ENCODE measurements at places on chromosomes 4 and X. TPM values are rescaled to one million over a fixed set of nuclear protein-coding genes. Genes with fewer than 3 reads are reported as not detected.

- peak overlapping the region; percentile 44 for H3K27ac ChIP-seq
- no peaks in the 10 kb centered on the region for H3K36me3 ChIP-seq
- DNase-seq = peak; percentile 5
- no peak overlapping the region for H3K4me3 ChIP-seq
These were observed 54.2 kb downstream of the SUPT20HL2 start for GRCh38 chrX:24259544-24260240.

- H3K4me1 ChIP-seq = peaks cover 6% of the 10 kb centered on the region
- DNase-seq = no peak
- H3K27me3 ChIP-seq = no peaks in the 10 kb centered on the region
- no peak overlapping the region for H3K27ac ChIP-seq
- no peak overlapping the region for H3K4me3 ChIP-seq
These were observed 94.9 kb upstream of the UNC5C start for GRCh38 chr4:95643627-95644026.

DNA sequence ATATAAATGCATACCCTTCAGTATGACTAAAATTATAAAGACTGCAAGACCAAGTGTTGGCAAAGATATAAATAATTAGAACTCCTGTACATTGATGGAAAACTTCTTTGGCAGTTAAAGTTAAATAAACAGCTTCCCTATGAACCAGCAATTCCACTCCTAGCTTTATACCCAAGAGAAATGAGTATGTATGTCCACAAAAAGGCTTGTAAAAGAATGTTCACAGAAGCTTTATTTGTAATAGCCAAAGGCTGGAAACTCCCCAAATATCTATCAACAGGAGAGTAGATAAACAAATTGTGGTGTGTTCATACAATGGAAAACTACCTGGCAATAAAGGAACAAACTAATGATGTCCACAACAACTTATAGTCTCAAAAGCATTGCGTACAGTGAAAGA lies 184.8 kb downstream of the AMELX start:
- no peaks in the 10 kb centered on the region for H3K36me3 ChIP-seq
- no peak overlapping the region for H3K4me3 ChIP-seq
- H3K27ac ChIP-seq = no peak overlapping the region
- no peaks in the 10 kb centered on the region for H3K4me1 ChIP-seq

Gene XAGE2
- total RNA-seq = not detected

DNA sequence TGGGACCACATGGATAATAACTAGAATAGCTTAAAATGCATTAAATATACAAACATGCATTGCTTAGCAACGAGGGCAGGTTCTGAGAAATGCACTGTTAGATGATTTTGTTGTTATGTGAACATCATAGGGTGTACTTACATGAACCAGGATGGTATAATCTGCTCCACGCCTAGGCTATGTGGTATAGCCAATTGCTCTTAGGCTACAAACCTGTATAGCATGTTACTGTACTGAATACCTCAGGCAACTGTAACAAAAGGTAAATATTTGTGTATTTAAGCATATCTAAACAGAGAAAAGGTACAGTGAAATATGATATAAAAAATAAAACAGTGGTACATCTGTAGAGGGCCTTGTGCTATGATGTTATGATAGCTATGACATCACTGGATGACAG lies 169.2 kb upstream of the IL15 start:
- no peak overlapping the region for H3K4me3 ChIP-seq
- H3K27me3 ChIP-seq = no peaks in the 10 kb centered on the region
- no peak for DNase-seq
- no peak overlapping the region for H3K27ac ChIP-seq

DNA sequence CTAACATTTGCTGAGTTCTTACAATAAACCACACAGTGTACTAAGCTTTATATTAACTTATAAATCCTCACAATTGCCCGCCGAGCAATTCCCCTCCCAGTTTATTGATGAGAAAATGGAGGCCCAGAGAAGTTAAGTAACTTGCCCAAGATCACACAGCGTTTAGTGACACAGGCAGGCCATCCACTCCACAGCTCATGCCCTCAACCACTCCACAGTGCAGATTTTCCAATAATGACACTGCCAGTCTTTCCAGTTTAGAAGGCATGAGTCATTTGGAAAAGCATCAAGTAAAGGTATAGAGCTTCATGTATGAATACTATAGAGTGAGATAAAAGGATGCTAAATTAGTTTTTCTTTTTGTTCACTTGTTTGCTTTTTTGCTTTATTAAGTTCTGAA lies 208.5 kb downstream of the CAMK2D start:
- H3K4me3 ChIP-seq = no peak overlapping the region
- no peak overlapping the region for H3K27ac ChIP-seq
- H3K27me3 ChIP-seq = no peaks in the 10 kb centered on the region
- no peak for DNase-seq
- H3K36me3 ChIP-seq = peaks cover 10% of the 10 kb centered on the region

Gene STBD1
- total RNA-seq = 0.51 TPM

GRCh38 chrX:25858273-25858880 lies 279.8 kb upstream of the MAGEB18 start:
- no peak for DNase-seq
- H3K27me3 ChIP-seq = no peaks in the 10 kb centered on the region
- no peaks in the 10 kb centered on the region for H3K36me3 ChIP-seq
- no peak overlapping the region for H3K4me3 ChIP-seq

GRCh38 chr4:65669111-65670019 lies 924 bp downstream of the EPHA5 start:
- no peak for DNase-seq
- H3K4me3 ChIP-seq = no peak overlapping the region
- peaks cover 4% of the 10 kb centered on the region for H3K4me1 ChIP-seq
- no peak overlapping the region for H3K27ac ChIP-seq
- H3K36me3 ChIP-seq = no peaks in the 10 kb centered on the region

DNA sequence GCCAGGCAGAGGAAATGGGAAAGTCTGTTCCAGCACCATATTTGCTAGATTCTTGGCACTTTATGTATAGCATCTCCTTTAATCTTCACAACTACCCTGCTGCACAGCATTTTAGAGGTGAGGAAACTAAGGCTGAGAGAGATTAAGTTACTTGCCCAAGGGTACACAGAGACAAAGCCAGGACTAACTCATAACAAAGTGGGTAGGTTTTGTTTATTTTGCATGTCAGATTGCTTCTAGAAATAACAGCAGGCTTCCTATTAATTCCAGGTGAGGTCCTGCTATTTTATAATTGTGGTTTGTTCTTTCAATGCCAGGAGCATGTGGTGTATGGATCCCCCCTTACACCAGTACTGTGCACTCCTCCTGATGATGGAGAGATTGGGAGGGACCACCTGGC lies 15.0 kb downstream of the TCEANC start:
- H3K27ac ChIP-seq = no peak overlapping the region
- H3K4me1 ChIP-seq = peaks cover 13% of the 10 kb centered on the region
- no peak overlapping the region for H3K4me3 ChIP-seq

DNA sequence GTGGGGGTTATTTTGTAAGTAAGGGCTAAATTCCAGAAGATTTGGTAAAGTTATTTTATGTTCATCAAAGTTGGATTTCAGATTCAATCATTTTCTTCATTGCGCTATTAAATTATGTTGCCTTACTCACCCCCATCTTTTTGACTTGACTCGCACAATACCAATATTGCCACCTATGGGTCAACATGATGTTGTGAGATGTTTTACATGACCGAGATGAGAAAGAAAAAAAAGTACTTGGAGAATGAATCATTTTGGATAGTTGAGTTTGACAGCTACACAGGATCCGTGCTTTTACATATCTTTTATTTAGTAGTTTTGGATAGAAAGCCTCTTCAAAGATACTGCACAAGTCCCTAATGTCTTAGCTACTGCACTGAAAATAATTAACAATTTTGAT lies 224.2 kb upstream of the EMCN start:
- no peak overlapping the region for H3K27ac ChIP-seq
- no peak overlapping the region for H3K4me3 ChIP-seq
- H3K27me3 ChIP-seq = peaks cover 4% of the 10 kb centered on the region
- no peaks in the 10 kb centered on the region for H3K4me1 ChIP-seq
- no peaks in the 10 kb centered on the region for H3K36me3 ChIP-seq
- no peak for DNase-seq

Gene JCHAIN
- not detected for total RNA-seq

GRCh38 chr4:110296892-110297291 lies 98.5 kb upstream of the ELOVL6 start:
- H3K4me1 ChIP-seq = peaks cover 15% of the 10 kb centered on the region
- no peak overlapping the region for H3K4me3 ChIP-seq
- H3K27me3 ChIP-seq = peaks cover 17% of the 10 kb centered on the region

GRCh38 chrX:68995780-68996551 lies 167.1 kb downstream of the EFNB1 start:
- H3K4me3 ChIP-seq = no peak overlapping the region
- DNase-seq = no peak
- H3K4me1 ChIP-seq = no peaks in the 10 kb centered on the region
- H3K27me3 ChIP-seq = no peaks in the 10 kb centered on the region
- no peak overlapping the region for H3K27ac ChIP-seq

DNA sequence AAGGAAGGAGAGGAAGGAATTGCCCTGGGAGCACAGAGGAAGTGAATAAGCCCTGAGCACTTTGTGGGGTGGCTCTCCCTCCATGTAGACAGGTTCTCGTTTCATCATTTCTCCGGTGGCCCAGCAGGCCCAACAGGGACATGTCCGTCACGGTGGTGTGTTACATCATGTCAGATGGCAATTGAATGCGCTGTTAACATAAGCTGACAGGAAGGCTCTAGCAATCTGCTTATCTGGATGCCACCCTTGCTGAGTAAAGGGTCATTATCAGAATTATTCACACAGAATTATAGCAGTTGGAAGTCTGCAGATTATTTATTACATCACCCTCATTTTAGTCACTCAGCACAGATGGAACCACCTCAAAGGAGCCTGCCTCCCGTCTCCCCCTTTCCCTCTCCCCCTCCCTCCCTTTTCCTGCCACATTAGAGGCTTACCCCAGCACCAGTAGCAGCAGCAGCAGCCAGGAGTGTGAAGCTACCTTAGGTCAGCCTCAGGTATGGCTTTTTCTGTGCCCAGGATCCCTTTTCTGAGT lies 124.3 kb upstream of the TRIM2 start:
- peaks cover 11% of the 10 kb centered on the region for H3K4me1 ChIP-seq
- no peaks in the 10 kb centered on the region for H3K36me3 ChIP-seq
- H3K27ac ChIP-seq = no peak overlapping the region

DNA sequence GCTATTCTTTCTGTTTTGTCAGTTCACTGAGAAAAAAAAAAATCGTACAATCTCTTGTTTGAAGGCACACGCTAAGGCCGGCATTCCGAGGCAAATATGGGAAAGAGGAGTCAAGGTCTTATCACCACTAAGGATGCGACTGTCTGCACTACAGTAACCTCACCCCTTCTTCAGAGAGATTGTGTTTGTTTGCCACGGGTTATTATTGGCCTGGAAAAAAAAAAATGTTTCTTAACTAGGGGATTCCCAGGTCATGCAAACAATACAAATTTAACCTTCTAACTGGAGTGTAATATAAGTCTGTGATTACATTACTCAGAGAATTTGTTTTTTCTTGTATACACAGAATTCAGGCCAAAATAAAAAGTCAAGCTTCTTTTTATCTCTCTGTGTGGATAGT lies 168.3 kb downstream of the TMA16 start:
- H3K27me3 ChIP-seq = no peaks in the 10 kb centered on the region
- H3K4me1 ChIP-seq = no peaks in the 10 kb centered on the region
- H3K36me3 ChIP-seq = no peaks in the 10 kb centered on the region
- no peak for DNase-seq
- no peak overlapping the region for H3K4me3 ChIP-seq

Gene LRRC66
- total RNA-seq = 0.08 TPM

Gene FHIP1A
- not detected for total RNA-seq

DNA sequence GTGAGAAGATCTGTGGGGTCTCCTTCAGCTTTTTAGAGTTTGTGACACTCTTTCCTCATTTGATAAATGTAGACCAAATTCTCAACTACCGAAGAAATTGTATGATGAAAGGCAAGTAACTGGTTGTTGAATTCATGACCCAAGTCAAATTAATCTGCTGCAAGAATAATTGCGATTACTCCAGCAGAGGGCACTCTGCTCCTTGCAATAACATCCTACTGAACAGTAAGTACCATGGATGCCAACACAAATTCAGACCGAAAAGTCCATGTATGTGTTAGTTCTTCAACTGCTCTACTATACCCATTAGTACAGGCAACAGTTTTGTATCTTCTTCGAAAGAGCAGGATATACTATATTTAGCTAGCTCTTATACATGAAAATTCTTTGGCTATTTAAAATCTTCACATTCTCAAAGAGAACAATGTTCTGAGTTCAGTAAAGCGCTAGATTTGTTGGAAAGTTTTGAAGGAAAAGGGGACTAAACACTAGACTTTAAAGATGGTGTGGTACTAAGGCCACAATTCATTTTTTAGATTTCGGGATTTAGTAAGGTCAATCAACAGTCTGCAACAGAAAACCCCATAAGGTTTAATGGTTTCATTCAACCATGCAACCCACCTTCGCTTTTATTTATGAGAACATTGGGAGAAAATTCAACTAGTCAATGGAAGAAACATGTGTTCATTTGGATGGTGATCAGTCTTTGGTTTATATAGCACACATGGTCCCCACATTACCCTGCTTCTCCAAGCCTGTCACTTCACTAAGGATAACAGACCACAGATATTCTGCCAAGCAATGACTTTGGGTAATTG lies 105.4 kb upstream of the TBC1D9 start:
- peaks cover 7% of the 10 kb centered on the region for H3K4me1 ChIP-seq
- peak; percentile 28 for DNase-seq
- no peak overlapping the region for H3K27ac ChIP-seq
- peaks cover 6% of the 10 kb centered on the region for H3K27me3 ChIP-seq
- no peak overlapping the region for H3K4me3 ChIP-seq

GRCh38 chr4:170247596-170247995 lies 157.8 kb upstream of the AADAT start:
- no peaks in the 10 kb centered on the region for H3K4me1 ChIP-seq
- no peak overlapping the region for H3K27ac ChIP-seq
- no peak overlapping the region for H3K4me3 ChIP-seq
- no peaks in the 10 kb centered on the region for H3K27me3 ChIP-seq
- H3K36me3 ChIP-seq = no peaks in the 10 kb centered on the region
- DNase-seq = no peak

DNA sequence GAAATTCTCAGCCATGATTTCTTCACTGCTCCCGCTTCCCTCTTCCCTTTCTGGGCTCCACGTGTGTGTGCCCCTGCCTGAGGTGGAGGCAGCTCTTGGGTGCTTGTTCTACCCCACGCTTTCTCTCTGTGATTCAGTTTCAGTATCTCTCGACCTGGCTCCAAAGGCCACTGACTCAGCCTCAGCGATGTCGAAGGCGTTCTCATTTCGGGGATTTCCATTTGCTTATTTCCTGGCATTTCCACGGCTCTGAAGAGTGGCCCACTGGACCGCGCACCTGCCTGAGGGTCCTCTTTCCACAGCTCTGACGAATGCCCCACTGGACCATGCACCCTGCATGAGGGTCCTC lies 52.4 kb downstream of the GAK start:
- H3K27ac ChIP-seq = peak overlapping the region; percentile 99
- peaks cover 39% of the 10 kb centered on the region for H3K4me1 ChIP-seq
- peaks cover 45% of the 10 kb centered on the region for H3K36me3 ChIP-seq
- DNase-seq = peak; percentile 68

DNA sequence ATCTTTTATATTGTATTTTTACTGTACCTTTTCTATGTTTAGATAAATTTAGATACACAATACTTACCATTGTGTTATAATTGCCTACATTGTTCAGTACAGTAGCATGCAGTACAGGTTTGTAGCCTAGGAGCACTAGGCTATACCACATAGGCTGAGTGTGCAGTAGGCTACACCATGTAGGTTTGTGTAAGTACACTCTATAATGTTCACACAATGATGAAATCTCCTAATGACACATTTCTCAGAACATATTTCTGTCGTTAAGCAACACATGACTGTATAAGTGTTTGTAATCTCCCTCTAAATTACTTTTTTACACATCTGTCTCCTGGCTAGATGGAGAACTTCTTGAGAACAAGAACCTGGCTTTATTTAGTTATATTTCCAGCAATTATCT lies 40.3 kb downstream of the UCHL1 start:
- DNase-seq = no peak
- peaks cover 3% of the 10 kb centered on the region for H3K27me3 ChIP-seq
- H3K36me3 ChIP-seq = no peaks in the 10 kb centered on the region

Data from activated T-helper 1 cell treated with anti-CD3 and anti-CD28 coated beads, Interleukin-12 subunit alpha, Interleukin-12 subunit beta, Interleukin-2, Interleukin-4 antibody, amounts not matched to agents 30 ng/mL and 10 ng/mL and 1 ng/mL, durations not matched to agents 14 hours and 24 hours and 36 hours (primary cell).